ENCODE measurements at places on chromosomes 7 and 10.
A peak's percentile ranks its signal among the peaks of the same experiment; 100 is the strongest.

DNA sequence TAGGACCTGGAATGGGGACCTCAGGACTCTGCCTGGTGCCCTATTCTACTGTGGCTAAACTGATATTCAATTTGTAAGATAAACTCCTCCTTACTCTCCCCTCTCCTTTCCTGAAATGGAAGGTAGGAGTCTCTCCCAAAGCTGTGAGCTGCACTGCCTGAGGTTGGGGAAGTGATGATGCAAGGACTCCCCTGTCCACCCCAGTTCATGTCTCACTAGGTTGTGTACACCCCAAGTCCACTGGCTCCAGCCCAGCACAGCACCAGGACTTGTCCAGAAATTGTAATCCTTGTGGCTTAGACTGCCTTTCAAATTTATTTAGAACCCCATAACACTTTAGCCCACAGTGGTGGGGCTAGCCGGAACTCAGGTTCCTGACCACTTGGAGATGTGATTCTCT, 247.2 kb upstream of the CTBP2 start:
- DNase-seq = no peak

DNA sequence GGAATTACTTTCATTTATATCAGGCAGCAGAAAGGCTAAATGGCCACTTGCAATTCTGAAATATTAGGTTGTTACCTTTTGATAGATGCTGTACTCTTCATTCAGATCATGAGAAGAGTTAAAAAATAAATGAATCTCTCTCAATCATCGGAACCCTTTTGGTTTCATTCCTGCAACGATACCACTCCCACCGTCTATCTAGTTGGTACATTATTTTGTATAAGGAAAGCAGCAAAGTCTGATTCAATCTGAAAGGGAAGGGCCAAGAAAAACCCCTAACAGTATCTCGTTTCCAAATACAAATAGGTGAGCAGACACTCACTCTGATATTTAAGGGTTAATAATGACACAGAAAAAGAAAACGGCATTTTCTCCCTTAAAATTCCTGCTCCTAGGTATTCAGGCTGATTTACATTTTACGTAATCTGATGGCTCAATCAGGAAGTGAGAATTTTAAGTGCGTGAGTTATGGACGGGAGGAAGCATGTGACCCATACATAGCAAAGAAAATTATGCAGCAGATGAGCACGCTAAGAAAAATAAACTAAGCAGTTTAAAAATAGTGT, 209.4 kb upstream of the KLF14 start:
- no peak for DNase-seq

- DNase-seq = no peak
These were observed 42.9 kb downstream of the CCDC186 start for GRCh38 chr10:114131094-114131493.

GRCh38 chr10:49280001-49280408, 19.0 kb upstream of the C10orf71 start:
- no peak for DNase-seq

GRCh38 chr10:73899423-73899822, 11.5 kb upstream of the PLAU start:
- no peak for DNase-seq

GRCh38 chr10:78134773-78135306, 101.2 kb downstream of the RPS24 start:
- no peak for DNase-seq

DNA sequence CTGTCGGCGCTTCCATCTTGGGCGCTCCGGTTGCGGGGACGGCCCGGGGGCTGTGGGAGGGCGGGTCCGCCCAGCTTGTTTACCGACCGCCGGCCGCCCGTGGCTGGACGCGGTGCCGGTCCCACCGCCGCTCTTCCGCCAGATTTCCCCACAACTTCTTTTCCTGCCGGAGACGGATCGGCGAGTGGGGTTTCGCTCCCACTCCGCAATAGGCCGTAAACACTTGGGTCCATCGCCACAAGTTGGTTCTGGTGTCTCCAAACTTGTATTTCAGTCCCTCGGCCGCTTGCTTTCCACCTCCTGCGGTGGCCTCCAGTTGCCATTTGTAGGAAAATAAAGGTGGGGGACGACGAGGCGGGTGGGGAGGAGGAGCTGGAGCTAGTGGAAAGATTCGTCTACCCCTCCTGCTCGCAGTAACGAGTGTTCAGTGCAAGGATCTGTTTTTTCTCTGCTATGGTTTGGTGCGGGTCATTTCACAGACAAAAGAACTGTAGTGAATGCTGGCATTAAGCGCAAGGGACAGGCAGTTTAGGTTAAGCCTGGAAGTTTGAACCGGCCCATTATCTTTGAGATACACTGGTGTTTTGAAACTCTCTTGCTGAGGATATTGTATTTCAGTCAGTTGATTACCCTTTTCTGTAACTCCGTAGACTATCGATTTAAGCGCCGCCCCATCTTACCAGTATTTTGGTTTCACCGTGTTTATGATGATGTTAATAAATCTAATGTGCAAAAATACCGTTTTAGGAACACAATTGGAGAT, 24.3 kb upstream of the ZRANB1 start:
- no peak for DNase-seq

DNA sequence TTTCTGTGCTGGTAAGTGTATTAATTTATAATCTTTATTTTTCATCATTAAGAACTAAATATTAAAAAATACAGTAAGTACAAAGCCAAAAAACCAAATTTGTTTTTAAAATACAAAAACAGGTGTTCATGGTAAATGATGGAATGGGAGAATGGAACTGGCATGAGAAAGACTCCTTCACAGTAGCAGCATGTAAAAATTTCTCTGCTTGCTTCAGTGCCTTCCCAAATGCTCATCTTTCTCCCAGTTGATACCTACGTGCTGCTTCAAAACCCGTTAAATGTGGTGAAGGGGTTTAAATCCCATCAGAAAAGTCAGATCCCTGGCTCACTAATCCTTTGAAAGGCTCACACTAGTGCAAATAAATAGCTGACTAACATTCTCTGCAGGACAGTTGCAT, 4.2 kb downstream of the RNF133 start:
- no peak for DNase-seq

GRCh38 chr10:34522546-34522945, 292.6 kb downstream of the PARD3 start:
- no peak for DNase-seq

GRCh38 chr10:118568327-118568848, 27.1 kb downstream of the PRLHR start:
- DNase-seq = peak; percentile 6

DNA sequence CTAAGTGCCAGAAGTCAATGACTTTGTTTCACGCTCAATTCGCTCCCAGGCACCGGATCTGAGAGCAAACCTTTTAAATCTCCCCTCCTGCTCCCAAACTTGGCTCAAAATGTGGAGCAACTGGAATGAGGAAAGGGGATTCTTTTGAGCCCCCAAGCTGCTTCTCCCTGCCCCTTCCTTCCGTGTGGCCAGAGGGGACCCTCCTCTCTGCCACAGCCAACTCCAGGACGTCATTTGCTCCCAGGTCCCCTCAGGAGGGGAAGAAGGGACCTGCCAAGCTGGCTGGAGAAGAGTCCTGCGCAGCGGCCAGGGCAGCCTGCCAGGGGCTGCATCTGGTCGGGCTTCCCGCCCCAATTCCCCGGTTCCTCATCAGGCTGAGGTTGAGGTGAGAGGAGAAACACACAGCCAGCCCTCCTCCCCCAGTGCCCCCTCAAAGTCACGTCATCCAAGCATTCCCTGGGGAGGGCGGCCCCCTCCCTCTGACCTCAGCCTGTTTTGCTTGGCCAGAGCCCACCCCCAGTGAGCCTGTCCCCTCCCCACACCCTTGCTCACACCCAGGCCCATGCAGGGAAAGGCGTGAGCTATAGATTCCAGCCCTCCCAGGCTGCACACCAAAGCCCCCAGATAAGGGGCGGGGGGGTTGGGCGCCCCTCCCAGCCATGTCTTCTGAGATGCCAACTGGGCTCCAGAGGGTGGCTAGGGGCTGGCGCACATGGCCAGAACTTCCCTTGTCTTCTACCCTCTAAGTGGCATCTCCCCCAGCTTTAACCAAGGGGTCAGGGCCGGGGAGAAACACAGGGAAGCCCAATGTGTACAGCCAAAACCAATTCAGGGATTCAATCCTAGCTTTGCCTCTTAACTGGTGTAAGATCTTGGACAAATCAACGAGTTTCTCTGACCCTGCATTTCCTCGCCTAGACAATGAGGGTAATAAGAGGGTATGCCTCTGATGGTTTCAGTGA, 35.0 kb downstream of the SH3PXD2A start:
- DNase-seq = peak; percentile 55

DNA sequence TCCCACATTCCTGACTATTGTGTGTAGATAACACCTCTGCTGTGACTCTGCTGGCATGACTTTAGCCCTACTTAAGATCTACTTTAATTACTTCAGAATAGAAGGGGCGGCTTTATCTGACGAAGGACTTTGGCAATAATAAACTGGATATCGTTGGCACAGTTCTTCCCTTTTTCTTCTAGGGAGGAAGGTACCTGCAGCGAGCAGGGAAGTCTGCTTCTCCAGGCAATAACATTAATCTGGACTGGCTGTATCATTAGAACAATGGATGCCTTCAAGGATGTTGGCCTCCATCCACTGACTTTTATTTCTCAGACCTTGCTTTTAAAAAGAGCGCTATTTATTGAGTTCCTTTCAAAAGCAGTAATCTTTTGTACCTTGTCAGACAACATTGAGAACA, 172.6 kb upstream of the THSD7A start:
- DNase-seq = no peak

DNA sequence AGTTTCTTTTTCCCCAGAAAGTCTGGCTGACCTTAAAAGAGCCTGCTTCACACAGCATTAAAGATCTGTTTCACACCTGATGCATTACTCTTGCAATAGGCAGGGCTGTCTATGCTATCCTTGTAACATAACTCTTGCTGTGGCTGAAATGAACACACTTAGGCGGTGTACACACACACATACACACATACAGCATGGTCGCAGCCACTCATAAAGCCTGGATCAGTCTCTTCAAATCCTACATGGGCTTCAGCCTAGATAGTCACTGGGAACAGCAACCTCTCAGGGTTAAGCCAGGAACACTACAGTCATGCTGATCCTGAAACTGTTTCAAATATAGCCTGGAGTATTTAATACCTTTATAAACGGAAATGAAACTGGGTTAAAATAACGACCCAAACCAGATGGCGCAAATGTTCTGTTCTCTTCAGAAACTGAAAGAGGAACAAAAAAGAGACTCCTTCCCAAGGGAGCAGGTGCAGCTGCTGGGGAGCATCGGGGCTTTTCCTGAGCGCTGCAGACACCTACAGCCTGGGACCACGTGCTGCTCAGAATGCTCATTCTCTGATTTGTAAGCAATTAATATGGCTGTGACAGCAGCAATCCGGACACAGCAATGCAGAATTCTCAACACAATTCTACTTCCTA, 61.0 kb upstream of the SFMBT2 start:
- peak; percentile 69 for DNase-seq

- no peak for DNase-seq
These were observed 79.3 kb upstream of the KMT2E start for GRCh38 chr7:104934665-104935064.

All from NCI-H1092 treated with DMSO at 0.1 percent for 48 hours (cell line).